GM06990 (cell line): ENCODE measurements at places on chromosomes 13 and 19.

DNA sequence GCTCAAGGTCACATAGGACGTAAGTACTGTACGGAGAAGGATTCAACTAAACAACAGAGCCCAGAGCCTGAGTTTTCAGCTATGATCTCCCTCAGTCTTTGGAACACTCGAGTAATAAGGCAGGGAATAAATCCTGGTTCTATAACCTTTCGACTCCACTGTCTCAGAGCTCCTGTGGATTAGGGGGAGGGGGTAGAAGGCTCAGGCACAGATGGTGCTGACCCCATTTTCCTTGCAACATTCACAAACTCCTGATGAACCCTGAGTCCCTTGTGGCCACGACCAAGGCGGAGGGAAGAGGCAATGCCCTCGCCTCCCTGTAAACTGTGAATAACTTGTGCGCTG lies 21.4 kb downstream of the NOVA2 start:
- DNase-seq, result no peak

DNA sequence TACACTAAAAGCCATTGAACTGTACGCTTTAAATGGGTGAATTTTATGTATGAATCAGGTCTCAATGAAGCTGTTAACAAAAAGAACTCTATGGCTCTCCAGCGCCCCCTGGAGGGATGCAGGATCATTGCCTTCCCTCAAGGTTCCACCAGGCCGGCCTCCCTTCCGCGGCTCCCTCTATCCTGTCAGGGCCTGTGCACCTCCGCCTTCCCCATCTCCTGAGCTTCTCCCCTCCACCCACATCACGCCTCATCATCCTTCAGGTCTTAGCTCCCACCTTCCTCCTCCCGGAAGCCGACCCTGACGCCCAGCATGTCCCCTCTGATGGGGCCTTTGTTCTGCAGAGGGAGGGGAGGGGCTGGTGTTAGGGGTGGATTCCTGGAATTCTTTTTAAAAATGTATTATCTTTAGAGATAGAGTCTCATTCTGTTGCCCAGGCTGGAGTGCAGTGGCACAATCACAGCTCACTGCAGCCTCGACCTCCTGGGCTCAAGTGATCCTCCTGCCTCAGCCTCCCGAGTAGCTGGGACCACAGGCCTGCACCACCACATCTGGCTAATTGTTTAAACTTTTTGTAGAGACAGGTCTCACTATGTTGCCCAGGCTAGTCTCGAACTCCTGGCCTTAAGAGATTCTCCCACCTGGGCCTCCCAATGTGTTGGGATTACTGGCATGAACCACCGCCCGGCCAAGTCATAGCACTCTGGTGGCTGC lies 27.7 kb downstream of the MEIS3 start:
- peak; percentile 37 for DNase-seq

DNA sequence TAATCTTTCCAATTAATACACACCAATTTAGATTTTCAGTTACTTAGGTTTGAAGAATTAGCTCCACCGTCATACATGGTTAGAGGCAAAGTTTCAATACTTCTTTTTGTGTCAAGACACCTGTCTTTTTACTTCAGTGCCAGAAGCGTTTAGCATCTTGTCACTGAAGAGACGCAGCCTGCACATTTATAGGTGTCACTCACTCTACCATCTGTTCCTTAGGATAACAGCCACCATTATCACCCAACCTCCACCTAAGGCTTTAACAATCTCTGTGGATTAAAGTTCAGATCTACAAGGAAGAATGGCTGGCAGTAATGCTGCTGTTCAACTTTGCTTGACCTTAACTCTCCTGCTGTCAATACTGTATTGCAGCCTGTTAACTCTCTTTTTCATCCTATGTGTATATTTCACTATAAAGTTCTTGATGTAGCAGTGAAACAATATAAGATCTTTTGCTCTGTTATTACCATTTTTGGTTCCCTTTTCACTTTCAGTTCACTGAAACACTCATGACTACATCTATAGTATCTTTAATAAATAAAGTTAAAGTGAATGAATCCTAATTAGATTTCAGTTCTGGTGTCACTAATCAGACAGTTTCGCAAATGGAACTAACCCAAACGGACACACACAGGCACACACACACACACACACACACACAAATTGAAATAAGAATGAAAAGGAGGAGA lies 435.6 kb downstream of the PCDH9 start:
- DNase-seq, result no peak

DNA sequence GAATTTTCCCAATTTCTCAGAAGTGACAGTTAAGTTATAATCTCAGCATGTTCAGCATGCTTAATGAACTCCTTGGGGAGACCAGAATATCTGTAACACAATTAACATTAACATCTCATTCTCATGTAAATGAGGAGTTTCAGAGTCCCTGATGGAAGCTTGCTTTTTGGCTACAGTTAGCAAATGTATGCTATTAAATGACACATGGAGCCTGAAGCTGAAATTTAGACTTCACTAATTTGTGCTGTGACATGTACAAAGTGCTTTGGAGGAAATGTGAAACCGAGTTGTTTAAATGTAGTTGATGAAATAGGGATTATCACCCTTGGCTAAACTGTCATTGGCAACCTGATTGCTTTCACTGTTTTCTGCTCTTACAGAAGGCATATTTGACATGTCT lies 2265.1 kb upstream of the PCDH20 start:
- no peak for DNase-seq

- no peak for DNase-seq
Measured at GRCh38 chr13:99988529-99989275, 7.1 kb downstream of the ZIC2 start.

DNA sequence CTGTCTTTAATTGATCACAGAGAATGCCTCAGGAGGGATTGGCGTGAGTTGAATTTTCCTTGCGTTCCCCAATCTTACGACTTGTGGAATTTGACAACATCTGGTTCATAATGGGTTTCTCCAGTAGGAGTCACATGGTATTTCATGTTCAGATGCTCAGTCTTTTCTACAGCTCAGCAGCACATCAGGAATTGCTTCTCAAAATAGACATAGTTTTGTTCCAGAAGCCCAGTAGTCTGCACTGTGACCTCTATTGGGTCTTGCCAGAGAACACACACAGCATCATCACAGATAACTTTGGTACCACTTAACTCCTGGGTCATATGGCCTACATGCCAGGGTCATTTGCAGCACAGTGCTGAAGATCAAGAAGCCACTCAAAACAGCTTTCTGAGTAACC lies 282.5 kb upstream of the HTR2A start:
- no peak for DNase-seq

- no peak for DNase-seq
Measured at GRCh38 chr19:15431396-15432017, 12.7 kb upstream of the AKAP8L start.

DNA sequence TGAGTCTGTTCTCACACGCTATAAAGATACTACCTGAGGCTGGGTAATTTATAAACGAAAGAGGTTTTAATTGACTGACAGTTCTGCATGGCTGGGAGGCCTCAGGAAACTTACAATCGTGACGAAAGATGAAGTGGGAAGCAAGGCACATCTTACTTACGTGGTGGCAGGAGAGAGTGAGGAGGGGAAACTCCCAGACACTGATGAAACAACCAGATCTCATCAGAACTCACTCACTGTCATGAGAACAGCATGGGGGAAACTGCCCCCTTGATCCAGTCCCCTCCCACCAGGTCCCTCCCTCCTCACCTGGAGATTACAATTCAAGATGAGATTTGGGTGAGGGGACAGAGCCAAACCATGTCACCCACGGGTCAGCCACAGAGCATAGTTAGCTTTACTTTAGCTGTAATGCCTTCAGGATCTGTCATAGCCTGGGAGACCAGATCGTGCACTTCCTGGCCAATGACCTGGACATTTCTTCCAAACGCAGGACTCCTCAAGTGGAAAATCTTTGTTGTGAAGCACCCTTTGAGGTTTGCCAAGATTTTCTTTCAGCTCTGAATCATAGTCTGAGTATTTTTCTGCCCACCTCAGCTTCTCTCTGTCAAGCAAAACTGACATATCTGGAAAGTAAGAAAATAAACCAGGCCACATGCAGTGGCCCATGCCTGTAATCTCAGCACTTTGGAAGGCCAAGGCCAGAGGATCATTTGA lies 25.2 kb upstream of the HIF3A start:
- no peak for DNase-seq

- DNase-seq, result no peak
Measured at GRCh38 chr13:34883396-34883795, 58.7 kb upstream of the NBEA start.

DNA sequence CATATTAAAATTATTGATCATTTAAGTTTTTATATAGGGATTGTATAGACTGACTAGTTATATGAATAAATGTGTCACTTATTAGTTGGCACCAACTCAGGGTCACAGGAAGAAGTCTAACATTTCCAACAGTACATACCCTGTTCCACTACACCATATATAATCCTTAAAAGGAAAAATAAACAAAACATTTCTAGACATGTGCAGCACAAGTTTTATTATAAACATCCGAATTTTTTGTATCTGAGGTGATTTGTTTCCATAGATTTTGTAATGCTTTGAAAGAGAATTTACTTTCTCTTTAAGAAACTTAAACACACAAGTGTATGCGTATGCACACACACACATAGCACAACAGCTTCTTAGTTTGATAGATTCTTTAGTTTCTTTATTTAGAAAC lies 418.6 kb upstream of the GPC6 start:
- DNase-seq, result no peak

- DNase-seq, result no peak
Measured at GRCh38 chr13:30593001-30593400, 24.7 kb upstream of the USPL1 start.

- no peak for DNase-seq
Measured at GRCh38 chr13:20247403-20247802, 15.3 kb upstream of the GJB6 start.

GRCh38 chr19:16025108-16026101 lies 50.9 kb upstream of the TPM4 start:
- DNase-seq, result no peak

- no peak for DNase-seq
Measured at GRCh38 chr19:46925548-46925950, 64.8 kb downstream of the ARHGAP35 start.

DNA sequence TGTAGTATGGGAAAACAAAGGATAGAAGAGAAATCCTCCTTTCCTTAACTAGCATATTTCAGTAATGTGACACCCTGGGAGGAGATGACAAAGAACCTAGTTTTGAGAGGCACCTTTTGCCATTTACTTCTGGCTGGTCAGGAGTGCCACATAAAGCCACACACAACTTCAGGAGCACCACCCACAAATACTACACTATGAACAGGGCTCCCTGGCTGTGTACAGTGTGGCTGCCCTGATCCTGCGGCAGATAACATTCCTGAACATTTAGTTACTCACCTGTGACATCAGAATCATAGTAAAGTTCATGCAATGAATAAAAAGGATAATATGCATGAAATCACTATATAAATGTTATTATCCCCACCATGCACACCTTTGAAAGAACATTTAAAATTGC lies 17.4 kb upstream of the IRS2 start:
- DNase-seq, result no peak

DNA sequence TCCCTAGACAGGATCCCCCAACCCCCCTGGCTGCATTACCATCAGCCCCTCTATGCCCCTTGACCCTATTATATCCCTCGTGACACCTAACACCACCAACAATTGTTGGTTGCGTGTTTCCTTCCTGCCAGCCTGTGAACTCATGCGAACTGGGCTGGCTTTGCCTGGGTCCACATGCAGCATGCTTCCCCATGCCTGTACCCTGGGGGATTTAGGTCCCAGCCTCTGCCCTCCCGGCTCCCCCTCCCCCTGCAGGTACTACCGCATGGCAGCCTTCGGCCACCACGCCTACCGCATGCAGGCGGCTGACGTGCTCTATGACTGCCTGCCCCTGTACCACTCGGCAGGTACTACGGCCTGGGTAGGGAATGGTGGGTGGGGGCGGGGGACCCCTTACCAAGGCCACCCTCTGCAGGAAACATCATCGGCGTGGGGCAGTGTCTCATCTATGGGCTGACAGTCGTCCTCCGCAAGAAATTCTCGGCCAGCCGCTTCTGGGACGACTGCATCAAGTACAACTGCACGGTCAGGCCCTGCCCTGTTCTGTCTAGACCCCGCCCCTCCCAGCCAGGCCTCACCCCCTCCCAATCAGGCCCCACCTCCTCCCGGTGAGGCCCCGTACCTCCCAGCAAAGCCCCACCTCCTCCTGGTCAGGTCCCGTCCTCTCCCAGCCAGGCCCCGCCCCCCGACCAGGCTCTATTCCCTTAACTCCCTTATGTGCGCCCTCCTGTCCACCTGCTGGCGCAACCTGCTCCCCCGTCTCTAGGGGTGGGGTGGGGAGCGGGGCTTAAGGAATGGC lies 18.5 kb downstream of the SLC27A1 start:
- DNase-seq, result peak; percentile 82

DNA sequence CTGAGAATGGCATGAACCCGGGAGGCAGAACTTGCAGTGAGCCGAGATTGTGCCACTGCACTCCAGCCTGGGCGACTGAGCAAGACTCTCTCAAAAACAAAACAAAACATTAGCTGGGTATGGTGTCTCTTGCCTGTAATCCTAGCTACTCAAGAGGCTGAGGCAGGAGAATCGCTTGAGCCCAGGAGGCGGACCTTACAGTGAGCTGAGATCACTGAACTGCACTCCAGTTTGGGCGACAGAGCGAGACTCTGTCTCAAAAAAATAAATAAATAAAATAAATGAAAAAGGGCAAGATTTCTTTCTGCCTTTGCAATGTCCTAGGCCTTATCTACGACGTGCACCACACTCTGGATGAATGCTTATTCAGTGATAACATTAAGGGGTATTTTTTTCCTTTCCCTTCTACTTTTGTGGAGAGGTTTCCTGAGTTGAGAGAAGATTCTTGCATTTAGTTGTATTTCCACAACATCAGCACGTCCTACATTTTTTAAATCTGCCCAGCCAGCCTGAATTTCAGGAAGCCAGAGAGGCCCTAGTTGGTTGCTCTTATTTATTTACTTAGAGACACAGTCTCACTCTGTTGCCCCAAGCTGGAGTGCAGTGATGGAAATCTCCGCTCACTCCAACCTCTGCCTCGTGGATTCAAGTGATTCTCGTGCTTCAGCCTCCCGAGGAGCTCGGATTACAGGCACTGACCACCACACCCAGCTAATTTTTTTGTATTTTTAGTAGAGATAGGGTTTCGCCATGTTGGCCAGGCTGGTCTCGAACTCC lies 26.1 kb upstream of the OR1M1 start:
- DNase-seq, result no peak

- DNase-seq, result no peak
Measured at GRCh38 chr13:46736541-46737310, 60.2 kb downstream of the ESD start.

GRCh38 chr13:87093399-87093798 lies 577.8 kb upstream of the SLITRK5 start:
- no peak for DNase-seq

DNA sequence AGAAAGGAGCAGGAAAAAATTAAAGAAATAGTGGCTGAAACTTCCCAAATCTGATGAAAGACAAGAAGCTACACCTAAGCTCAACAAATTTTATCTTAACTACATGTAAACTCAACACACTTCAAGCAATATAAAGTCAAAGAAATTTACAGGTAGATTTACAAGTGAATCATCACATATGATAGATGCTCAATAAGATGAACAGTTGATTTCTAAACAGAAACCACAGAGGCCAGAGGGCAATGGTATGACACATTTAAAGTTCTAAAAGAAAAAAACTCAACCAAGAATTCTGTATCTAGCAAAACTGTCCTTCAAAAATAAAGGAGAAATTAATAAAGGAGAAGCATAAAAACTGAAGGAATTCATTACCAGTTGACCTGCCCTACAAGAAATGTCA lies 39.3 kb upstream of the ZNF780A start:
- no peak for DNase-seq

- peak; percentile 94 for DNase-seq
Measured at GRCh38 chr19:35248310-35249145, at the start of gene LSR. Gene LSR (plus strand): TSS chr19:35249002. CDS start chr19:35249023, 21 bp downstream.
